ENCODE measurements at places on chromosomes 1 and 21.

DNA sequence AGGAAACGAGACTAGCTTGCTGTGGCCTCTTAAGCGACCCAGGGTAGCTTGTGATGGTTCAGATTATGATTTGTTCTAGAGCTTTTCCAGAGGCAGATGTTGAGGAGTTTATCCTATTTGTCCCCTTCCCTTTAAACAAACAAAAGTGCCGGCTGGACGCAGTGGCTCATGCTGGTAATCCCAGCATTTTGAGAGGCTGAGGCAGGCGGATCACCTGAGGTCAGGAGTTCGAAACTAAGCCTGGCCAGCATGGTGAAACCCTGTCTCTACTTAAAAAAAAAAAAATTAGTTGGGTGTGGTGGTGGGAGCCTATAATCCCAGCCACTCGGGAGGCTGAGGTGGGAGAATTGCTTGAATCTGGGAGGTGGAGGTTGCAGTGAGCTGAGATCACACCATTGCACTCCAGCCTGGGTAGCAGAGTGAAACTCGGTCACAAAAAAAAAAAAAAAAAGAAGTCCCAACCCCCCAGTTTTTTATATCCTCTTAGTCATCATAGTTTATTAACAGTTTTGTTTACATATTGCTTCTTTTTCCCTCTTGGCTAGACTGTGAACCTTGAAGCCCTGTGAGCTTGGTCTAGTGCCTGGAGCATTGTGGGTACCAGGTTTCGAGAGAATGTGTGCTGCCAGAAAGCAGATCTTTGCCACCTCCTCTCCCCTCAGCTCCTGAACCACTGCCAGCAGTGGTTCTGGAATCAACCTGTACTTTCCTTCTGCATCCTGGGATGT lies 29.8 kb downstream of the MAPKAPK2 start:
- no peak for DNase-seq

DNA sequence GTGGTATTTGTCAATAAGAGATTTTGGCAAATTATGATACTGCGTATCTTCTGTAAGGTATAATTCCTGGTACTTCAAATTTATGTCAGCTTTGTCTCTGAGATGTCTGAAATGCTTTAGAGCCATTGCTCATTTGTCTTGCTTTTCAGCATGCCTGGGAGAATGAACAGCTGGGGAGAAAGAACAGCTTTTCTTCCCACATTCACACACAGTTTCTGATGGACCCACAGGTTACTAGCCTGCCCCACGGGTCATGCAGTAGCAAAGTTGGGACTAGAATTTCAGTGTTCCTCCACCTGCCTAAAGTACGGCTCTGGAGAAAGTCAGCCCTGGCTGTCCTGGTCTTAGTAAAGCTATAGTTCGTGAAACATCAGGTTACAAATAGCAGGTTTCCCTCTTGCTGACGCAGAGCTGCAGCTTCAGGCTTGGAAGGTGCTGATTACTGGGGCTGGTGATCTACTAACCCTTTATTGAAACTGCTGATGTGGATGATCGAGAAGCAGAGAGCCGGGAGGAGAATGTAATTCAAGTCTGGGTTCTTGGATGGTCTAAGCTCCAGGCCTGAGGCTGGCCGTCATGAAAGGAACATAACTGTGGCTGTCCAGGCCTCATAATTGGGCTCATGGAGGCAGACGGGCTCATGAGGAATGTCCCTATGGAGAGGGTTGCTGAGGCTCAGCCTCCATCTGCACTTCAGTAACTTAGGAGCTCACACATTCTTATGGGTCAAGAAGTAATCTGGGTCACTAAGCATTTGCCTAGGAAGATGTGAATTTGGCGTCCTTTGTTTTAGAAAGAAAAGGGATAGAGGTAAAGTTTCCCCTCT lies 12.4 kb downstream of the GALNT2 start:
- DNase-seq, result no peak

GRCh38 chr1:55974714-55975441 lies 604.5 kb downstream of the PLPP3 start:
- no peak for DNase-seq

- no peak for DNase-seq
Measured at GRCh38 chr1:65625528-65625927, 167.2 kb upstream of the PDE4B start.

- no peak for DNase-seq
Measured at GRCh38 chr1:61992257-61992656, 202.4 kb upstream of the L1TD1 start.

GRCh38 chr1:107943694-107944093 lies 21.3 kb downstream of the VAV3 start:
- DNase-seq, result no peak

- no peak for DNase-seq
Measured at GRCh38 chr1:53550201-53550741, 91.1 kb downstream of the DMRTB1 start.

DNA sequence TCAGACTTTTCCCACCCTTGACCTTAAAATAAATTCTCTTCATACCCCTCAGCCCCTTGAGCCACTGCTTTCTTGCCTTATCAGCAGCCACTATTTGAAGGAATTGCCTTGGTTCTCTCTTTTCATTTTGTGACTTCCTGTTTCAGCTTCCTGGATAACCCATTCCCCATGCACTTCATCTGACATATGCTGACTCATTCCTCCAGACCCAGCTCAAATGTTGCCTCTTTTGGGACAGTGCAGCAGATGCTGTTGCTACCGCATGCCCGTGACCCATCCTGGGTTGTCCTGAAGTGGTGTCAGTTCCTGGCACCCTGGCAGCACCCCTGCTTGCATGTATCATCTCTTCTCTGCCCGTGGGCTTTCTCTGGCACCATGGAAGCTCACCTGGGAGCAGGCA lies 496.1 kb downstream of the PTPRU start:
- no peak for DNase-seq

DNA sequence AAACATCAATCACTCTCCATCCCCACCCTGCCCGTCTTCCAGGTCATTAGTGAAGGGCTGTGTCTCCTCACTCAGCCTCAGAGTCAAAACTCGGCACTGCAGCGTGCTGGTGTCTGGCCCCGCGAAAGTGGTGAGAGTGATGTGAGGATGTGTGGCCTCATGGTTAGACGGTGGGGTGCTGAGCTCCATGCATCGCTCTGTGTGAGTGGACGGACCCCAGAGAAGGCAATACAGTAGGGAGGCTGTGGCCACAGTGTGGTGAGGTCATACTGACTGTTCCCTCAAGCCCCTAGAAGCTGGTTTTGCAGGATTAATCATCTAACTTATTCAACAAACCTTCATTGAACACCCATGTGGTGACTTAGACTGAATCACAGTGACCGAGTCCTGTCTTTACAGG lies 329.9 kb upstream of the AJAP1 start:
- DNase-seq, result no peak

- no peak for DNase-seq
Measured at GRCh38 chr1:207251066-207251465, 70.4 kb upstream of the CD55 start.

DNA sequence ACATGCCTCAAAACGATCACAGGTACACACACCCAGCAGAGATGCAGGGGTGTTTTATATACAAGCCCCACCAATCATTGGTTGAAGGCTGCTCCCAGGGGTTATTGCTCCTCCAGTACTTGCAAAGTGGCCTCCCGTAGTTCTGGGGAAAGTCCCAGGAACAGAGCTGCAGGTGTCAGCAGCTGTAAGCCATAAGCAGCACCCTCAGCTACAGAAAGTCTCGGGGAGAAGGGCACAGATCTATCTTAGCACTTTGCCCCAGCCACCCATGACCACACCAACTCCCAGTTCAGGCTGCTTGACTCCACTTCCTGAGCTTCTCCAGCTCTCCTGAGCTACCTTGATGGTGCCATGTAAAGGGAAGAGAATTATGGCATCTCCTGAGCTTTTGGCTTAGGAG lies 222.7 kb upstream of the GJB5 start:
- no peak for DNase-seq

DNA sequence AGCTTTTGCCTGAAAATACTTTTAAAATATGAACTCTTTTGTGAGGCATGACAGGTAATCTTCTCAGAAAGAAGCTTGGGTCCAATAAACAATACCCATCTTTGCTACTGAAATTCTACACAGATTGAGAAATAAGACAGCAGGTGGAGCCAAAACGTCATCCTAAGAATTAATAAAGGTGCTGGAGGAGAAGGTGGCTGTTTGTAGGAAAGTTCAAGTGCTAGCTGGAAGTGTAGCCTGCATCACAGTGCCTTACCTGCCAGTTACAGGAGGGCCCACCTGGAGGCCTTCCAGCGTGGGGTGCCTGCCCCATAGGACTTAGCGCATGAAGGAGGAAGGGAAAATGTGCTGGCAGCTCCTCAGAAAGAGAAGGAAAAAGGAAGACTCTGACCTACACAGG lies 93.7 kb downstream of the TTC3 start:
- peak; percentile 23 for DNase-seq

GRCh38 chr1:212346601-212347000 lies 61.4 kb downstream of the PPP2R5A start:
- no peak for DNase-seq

GRCh38 chr1:47962750-47963492 lies 34.3 kb downstream of the TRABD2B start:
- no peak for DNase-seq

DNA sequence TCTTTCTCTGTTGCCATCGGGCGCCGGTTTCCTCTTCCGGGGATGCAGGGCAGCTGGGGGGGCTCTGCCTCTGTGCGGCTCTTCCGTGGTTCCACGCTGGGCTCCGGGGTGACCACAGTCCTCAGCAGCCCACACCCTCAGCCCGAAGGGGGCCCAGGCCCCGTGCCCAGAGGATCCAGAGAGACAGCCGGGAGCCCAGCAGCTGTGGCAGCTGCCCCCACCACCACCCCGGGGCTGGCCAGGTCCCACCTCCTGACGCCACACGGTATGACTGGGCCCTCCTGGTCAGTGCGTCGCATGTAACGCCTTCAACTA lies 172.2 kb downstream of the PRDM16 start:
- no peak for DNase-seq

DNA sequence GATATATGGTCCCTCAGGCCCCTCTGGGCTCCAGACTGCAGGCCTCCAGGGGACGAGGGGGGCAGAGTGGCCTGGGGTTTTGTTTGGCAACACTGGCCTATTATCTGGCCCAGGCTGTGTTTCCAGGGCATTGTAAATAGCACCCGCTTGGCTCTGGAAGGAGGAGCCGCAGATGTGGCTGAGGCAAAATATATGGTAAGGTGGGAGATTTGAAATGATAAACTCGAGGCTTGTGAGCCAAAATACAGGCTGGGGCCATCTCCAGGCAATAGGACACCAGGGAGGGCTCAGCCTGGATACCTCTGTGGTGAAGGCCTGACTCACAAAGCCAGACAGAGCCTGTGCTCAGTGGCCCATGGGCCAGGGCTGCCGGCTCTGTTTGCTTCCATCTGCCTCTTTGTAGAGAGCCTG lies 14.0 kb downstream of the NAV1 start:
- no peak for DNase-seq

DNA sequence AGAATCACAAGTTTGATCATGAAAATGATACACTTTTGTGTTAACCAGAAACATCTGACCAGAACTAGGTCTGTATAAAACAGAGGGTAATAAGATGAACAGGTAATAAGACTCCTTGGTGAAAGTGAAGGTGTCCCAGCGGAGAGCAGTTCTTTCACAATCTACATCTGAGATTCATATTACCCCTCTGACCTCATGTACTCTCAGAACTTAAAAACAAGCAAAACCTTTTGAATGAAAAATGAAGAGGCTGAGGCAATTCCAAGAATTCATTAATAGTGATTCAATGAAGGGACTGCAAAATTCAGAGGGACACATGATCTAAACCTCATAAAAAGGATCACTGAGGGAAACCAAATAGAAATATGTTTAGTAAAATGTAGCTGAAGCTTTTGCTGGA lies 10.9 kb upstream of the MPZL1 start:
- no peak for DNase-seq

DNA sequence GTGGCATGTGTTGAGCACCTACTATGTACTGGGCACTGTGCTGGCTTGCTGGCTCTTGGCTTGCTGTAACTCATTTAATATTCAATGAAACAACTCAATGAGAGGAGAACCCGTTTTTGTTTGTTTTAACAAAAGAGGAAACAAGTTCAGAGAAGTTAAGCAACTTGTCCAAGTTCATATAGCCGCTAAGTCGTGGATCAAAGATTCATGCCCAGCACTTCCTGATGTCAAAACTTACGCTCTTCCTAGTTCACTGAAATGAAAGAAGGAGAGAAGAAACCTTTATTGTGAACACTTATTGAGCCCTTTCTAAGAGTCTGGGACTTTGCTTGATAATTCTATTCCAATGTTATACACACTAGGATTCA lies 475.9 kb downstream of the PTPRU start:
- DNase-seq, result no peak

DNA sequence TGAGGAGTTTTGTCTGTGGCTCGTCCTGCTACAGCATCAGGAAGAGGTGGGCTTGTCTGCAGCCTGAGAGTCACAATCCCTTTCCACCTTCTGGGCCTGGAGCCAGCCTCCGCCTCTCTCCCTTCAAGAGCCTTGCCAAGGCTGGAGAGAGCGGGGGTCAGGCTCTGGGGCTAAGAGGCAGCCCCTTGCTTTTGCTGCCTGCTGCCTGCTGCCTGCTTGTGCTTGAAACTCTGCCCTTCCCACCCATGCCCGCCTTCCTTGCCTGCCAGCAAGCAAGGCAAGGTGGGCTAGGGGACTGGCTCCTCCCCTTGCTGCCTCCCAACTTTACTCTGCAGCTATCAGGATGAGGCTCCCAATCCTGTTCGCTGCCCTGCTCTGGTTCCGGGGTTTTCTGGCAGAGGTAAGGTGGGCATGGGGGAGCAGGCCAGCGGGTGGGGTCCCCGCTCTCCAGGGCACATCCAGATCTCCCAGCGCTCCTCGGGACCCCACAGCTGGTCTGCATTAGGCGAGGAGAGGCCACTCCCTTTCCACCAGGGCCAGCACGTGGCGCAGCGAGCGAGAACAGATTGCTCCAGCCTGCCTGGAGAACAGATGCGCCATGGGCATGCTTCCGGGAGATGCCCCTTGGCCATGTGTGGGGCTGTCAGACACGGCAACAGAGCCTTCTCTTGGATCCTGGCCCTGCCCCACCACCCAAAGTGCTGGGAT lies 7.5 kb upstream of the PTPN7 start:
- DNase-seq, result no peak

- DNase-seq, result no peak
Measured at GRCh38 chr1:21520899-21521716, 11.9 kb downstream of the ALPL start.

DNA sequence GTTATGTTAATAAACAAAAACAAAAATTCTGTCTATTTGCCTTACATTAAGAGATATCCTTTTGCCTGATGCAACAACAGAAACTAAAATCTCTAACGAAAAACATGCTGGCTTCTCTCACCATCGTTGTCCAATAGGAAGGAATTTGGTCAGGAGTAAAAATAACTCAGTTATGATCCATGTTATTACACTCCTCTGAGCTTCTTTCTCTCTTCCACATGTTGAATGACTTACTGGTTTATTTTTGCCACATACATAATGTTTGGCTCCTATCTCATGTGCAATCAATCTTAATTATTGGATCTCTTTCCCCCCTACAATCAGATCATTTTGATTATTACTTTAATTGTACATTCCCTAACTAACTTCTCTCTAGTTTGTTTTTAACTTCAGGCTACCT lies 688.4 kb downstream of the USP25 start:
- no peak for DNase-seq

- DNase-seq, result no peak
Measured at GRCh38 chr1:206947255-206947654, 989 bp upstream of the PIGR start.

GRCh38 chr1:225999912-226000337 lies 782 bp upstream of the SDE2 start:
- DNase-seq, result no peak

- DNase-seq, result no peak
Measured at GRCh38 chr1:205523261-205523890, 18.9 kb downstream of the CDK18 start.
